ENCODE measurements at places on chromosomes 1 and 21. TPM values are rescaled to one million over a fixed set of nuclear protein-coding genes. Genes with fewer than 3 reads are reported as not detected.

NIT1 gene
- total RNA-seq = 14.1 TPM

CTTNBP2NL gene
- total RNA-seq = 16.3 TPM

SPRR2F gene
- total RNA-seq = not detected

OR6K3 gene
- not detected for total RNA-seq

INKA2 gene
- total RNA-seq = 1.1 TPM

- no peak for DNase-seq
Measured at GRCh38 chr1:18409609-18410237, 71.0 kb upstream of the KLHDC7A start.
